ENCODE measurements at places on chromosomes 3 and 15. TPM values are rescaled to one million over a fixed set of nuclear protein-coding genes. Genes with fewer than 3 reads are reported as not detected.
A peak's percentile ranks its signal among the peaks of the same experiment; 100 is the strongest.

Gene GNAT1
- total RNA-seq, result not detected

Gene HTR3E
- total RNA-seq, result not detected

Gene GXYLT2
- total RNA-seq, result 18.1 TPM

Gene NR1I2
- total RNA-seq, result under 0.01 TPM

- DNase-seq, result no peak
These were observed 36.8 kb upstream of the POLG start for GRCh38 chr15:89371228-89372044.

DNA sequence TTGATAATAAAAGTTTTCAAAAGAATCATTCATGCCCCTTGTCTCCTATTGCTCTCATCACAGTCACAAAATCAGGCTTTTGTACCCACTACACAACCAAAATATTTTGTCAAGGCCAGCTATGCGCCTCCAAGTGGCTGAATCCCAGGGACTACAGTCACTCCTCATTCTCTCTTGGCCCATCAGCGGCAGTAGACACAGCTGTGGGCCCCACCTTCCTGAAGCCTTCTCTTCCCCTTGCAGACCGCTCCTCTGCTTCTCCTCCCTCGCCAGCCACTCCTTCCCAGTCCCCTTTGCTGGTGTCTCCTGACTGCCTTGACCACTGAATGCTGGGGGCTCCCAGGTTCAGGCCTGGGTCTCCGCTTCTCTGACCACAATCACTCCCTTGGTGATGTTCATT is 52.1 kb downstream of the LSM3 start:
- DNase-seq, result no peak

DNA sequence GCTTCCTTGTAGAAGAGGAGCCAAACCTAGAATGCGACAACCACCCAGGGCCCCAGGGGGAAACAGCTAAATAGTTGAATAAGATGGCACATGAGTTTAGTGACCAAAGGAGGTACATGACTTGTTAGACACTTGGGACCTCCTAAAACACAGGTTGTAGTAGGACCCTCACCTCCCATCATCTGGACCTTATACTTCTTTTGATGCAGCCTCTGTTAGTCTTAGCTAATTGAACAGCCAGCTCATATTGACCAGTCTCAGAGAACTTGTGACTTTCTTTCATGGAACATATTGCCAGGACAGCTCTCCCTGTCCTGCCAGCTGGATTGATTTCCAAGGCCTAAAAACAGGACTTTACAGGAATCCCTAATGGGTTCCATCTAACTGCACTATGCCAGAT is 45.0 kb downstream of the SPSB4 start:
- DNase-seq, result no peak

DNA sequence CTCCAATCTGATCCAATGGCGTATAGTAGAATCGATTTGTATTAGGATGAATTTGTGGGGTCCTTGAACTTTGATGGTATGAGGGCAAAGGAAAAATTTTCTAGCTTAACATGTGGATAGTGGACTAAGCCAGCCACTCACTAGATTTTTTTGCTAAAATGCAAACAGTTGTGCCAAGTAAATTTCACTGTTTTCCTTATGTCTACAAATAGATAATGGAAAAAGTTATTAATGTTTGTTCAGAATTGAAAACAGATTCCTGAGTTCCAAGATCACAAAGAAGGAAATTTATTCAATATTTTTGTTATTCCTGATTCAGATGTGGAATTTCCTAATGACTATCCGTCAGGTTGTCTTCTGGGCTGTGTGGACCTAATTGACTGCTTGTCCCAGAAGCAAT is 35.2 kb upstream of the ZNF609 start:
- DNase-seq, result no peak

DNA sequence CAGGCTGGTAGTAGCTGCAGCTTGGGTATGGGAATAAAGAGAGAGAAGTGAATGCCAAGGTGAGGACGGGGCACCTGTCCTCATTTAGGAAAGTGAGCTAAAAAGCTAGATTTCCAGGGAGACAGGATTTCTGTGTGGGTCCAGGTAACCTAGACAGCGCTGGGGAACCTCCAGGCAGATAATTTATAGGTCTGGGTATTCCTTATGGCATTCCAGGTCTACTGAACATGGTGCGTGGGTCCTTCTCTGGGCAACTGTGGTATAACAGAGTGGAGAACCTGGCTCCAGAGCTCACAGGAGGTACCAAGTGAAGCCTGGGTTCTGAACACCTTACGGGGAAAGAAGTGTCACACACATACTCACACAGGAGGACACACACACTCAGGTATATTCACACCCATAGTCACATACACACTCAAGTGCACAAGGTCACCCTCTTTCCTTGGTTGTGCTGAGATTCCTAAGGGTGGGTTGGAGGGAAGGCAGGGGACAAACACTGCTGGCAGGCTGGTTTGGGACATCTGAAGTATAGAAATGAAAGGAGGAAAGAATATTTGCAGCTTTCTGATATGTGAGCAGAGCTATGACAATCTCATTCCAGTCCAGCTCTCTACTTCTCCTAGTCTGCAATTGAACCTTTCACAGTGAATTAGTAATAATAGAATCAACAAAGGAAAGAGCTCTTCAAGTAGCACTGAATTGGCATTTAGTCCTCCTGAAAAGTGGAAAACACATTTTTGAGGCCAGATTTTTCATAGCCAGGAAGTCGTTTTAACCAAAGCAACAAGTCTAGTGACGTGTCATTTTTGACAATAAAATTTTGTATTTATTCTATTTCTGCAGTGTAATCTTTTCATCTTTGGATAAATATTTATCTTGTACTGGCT is 37.4 kb upstream of the ITGA11 start:
- peak; percentile 44 for DNase-seq

GRCh38 chr3:126340081-126340511 is 17.1 kb downstream of the KLF15 start:
- no peak for DNase-seq

- peak; percentile 83 for DNase-seq
These were observed at the start of gene SAMMSON for GRCh38 chr3:69999140-70000027. SAMMSON (plus strand) TSS chr3:69999733.

GRCh38 chr15:90718232-90718631 is 1.1 kb downstream of the BLM start:
- no peak for DNase-seq

- no peak for DNase-seq
These were observed 50.4 kb downstream of the MCF2L2 start for GRCh38 chr3:183378008-183378407.

DNA sequence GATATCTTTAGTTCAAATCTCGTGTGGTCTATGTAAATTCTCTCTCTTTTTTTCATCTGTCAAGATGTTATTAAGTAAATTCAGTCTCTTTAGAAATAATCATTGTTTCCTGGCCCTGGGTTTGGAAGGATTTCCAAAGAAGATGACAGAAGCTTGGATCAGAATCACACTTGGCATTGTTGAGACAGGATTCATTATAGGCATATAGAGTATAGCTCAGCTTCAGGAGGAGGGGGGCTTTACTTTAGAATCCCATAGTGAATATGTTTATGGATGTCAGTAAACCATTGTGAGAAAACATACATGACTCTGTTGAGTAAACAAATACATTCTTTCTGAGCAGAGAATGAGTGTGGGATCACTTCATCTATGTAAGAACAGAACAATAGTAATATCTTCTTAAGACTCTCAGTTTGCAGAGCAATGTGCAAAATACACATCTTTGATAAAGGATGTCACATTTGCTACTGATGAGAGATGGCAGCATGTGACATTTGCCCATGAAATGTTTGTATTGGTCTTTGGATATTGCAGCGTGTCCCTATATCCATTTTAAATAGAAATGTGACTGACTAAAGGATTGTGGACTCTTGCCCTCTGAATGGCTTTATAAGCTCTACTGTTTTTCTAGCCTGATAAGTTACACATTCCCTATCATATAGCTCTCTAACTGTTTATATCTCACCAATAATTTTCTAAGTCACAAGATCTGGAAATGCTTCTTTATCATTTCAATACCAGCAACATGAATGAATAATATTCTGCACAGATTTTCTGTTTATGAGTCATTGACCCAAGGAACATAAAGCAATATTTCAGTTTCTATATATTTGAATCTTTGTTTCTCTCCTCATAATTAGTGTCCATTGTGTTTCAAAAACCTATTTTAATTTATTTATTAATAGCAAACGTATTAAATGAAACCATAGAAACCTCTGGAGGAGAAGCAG is 95.6 kb upstream of the THRB start:
- no peak for DNase-seq
